ENCODE measurements at places on chromosomes 6 and 20.

DNA sequence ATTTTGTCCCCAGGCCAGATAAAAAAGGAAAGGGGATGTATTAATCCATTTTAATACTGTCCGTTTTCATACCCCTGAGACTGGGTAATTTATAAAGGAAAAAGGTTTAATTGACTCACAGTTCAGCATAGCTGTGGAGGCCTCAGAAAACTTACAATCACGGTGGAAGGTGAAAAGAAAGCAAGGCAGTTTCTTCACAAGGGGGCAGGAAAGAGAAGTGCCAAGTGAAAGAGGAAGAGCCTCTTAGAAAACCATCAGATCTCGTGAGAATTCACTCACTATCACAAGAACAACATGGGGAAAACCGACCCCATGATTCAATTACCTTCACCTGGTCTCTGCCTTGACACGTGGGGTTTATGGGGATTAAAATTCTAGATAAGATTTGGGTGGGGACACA lies 152.5 kb downstream of the IBTK start:
- DNase-seq = peak; percentile 58

DNA sequence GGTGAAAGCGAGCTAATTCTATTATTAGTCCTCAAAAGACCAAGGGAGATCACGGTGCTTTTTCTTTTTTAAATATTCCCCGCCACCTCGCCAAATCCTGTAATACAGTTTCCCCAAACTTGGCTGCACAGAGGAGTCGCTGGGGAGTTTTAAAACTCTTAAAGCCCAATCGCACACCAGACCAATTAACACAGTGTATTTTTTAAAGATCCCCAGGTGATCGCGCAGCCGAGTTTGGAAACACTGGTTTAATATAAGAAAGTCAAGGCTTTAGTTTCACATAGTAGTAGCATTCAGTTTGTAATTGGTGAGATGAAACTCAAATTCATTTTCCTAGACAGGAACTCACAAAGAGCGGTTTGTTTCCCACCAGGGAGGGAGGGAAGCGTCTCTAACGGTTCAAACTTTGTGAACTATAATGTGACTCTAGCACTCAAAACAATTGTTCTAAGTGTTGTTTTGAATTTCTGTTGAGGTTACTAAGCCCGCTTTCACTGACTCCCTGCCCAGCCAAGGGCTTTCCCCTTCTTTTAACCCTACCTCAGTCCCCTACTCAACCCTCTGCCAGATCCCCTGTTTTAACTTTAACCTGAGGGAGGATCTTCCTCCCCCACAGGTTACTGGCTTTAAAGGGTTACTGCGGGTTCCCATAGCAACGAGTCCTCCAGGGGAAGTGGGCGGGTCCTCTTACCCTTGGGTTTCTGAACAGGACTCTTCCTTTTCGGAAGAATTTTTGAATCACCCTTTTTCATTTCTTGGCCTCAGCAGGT lies 25.7 kb upstream of the BTBD3 start:
- DNase-seq = peak; percentile 72

DNA sequence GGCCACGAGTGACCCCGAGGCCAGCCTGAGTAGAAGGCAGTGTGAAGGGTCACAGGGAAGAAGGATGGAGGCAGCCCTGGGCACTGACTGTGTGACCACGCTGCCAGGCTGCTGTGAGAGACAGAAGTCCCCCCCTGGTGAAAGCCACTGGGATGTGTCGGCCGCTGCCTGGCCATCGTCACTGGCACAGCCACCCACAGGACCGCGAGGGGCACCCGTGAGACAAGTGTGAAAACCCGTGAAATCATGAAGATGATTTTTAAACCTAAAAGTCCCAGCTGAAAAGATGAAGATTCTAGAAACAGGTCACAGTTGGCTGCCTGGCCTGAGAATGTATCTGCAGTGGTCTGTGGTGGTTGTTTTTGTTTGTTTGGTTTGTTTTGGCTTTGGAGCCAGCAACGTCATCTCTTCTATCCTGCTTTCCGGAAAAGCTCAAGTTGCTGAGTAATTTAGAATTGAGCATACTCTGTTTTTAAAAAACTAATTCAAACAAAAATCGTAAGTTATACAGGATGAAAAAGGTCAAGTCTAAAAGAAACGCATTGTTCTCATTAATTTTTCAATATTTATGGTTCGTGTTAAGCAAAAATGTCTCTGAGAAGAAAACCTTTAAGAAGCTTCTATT lies 94.7 kb downstream of the HUS1B start:
- no peak for DNase-seq

DNA sequence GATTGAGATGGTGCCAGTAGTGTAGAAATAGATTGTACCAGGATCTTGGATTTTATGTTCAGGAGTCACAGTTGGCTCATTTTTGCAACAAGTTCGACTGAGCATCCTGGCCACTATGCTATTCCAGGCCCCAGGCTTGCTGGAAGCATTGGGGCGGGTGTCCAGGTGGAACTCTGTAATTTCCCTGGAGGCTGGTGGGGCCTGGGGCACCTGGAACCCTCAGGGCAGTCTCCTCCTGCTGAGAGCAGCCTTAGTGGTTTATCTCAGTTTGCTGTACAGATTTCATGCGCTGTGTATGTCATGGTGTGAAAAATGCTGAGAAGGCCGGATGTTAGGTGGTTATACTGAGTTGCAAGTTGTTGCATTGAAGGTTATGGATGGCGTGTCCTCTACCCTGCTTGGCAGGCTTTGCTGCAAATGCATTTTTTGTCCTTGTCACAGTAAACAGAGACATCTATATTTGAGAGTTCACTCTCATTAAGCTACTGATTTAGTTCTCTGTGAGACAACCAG lies 135.1 kb upstream of the MYLIP start:
- no peak for DNase-seq

DNA sequence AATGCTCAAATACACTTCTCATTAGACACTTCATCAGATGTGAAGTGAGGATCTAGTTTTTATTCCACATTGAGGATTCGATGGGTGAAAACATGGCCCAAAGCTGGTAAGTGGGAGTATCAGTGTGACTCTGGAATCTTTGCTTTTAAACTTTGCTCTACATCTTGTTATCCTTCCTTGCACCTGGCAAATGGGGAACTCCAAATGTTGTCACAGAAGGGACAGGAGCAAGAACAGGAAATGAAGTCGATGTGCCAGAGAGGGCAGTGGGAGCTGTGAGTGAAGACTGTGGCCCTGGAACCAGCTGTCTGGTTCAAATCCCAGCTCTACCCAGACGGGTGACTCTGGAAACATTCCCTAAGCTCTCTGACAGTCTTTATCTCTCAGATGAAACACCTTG lies 86.7 kb upstream of the AGPAT4 start:
- peak; percentile 30 for DNase-seq

GRCh38 chr6:29702519-29703103 lies 20.6 kb upstream of the HLA-F start:
- DNase-seq = peak; percentile 28

- peak; percentile 76 for DNase-seq
Measured at GRCh38 chr6:106448000-106448426, 87.5 kb downstream of the CRYBG1 start.

DNA sequence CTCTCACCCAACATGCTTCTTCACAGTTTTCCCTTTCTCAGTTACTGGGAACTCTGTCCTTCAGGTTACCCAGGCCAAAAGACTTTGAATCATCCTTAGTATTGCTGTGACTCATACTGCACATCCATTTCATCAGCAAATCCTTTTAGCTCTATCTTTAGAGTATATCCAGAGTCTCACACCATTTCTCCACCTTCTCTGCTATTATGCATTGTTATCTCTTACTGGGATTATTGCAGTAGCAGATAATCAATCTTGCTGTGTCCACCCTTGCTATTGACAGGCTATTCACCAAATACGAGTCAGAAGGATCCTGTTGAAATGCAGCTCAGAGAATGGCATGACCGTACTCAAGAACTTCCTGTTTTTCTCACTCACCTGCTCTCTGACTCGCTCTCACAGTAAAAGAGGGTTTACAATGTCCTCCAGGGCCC lies 57.3 kb downstream of the BCKDHB start:
- DNase-seq = peak; percentile 38

GRCh38 chr6:168035098-168035660 lies 37.7 kb downstream of the KIF25 start:
- DNase-seq = no peak

DNA sequence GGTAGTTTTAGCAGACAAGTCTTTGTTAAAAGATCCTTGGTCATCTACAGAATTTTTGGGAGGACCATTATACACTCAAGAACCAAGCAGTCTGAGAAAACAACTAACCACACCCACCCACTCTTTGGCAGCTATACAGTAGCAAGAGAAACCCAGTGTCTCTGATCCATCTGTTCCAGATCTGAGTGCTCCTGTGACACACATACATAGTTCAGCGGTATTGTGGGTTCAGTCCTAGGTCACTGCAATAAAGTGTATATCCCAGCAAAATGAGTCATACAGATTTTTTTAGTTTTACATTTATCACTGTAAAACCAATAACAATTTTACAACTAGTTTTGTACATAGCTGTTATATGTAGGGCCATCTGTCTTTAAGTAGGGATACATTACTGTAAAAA lies 47.4 kb upstream of the PAK5 start:
- no peak for DNase-seq

- DNase-seq = no peak
Measured at GRCh38 chr20:22722811-22723210, 138.4 kb upstream of the FOXA2 start.

GRCh38 chr6:161568885-161569456 lies 295.1 kb upstream of the AGPAT4 start:
- no peak for DNase-seq

- peak; percentile 4 for DNase-seq
Measured at GRCh38 chr6:145809211-145809610, 5.4 kb downstream of the FBXO30 start.

- peak; percentile 7 for DNase-seq
Measured at GRCh38 chr6:85015396-85015990, 251.1 kb upstream of the TBX18 start.

DNA sequence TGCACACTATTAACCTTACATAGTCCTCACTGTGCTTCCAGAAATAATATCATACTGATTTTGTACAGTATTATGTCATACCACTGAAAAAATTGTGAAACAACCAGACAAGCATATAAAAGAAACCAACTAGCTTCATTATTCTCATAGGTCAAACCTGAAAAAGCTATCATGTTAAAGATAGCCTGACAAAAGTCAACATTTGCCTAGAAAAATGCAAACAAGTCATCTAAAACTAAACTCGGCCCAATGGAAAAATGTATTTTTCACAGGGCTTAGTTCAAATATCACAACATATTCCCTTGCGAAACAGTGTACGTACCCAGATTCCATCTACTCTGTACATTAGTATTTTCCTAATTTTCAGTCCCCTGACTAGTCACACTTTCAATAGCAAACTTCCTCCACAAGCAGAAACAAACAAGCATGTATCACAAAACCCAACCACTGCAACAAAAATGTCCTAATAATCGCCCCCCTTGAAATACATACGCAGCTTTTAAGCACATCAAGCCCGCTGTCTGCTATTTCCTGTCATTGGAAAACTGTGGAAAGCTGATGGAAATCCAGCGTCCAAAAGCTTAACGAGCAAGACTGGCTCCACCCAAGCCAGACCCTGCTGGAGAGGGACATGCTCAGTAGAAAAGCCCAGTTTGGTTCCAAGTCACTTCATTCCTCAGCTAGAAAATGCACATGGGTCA lies 93.1 kb downstream of the EPB41L2 start:
- peak; percentile 64 for DNase-seq

DNA sequence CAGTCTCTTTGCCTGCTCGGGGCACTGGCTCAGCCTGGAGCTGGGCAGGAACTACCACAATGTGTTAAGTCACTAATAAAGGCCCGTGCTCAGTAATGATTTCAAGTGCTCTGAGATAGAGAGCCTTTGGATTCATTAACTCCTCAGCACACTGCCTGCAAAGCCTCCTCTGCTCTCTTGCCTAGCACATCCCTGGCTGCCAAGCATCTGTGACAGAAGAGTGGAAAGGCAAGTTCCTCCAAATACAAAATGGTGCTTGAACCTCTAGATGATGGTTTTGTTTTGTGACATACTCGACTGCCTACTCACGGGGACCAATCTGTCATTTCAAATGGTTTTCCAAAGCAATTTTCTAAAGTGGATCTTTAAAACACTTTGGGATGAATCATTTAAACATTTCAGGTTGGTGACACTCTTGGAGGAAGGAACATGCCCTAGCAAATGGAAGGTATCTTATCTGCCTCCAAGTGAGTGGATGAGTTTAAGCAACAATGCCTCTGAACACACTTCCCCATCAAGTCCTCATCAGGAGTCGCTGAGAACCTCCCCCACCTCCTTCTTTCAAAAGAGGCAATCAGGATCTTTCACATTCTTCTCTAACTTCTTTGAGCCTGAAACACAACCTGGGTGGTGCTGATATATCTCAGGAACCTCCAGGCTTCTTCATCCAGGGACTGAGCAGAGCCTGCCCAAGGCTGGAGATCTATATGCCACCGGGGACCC lies 35.8 kb downstream of the METTL24 start:
- peak; percentile 30 for DNase-seq

- no peak for DNase-seq
Measured at GRCh38 chr20:58512808-58513552, 2.2 kb downstream of the APCDD1L start.

DNA sequence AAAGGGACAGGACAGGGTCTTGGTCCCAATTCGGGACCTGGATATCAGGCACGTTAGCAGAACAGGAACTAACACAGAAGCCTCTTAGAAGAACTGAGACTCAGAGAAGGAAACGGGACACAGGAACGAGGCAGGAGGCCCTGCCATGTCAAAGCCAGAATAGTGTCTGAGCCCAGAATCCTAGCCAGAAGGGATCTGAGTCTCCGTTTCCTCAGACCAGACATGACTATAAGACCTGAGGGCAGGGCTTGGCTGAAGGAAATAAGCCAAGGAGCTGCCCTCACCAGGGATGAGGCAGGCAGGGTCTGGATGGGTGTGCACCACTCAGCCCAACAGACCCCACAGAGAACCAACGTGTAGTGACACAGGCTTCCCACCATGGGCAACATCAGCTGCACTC lies 40.3 kb downstream of the TRERF1 start:
- DNase-seq = peak; percentile 44

DNA sequence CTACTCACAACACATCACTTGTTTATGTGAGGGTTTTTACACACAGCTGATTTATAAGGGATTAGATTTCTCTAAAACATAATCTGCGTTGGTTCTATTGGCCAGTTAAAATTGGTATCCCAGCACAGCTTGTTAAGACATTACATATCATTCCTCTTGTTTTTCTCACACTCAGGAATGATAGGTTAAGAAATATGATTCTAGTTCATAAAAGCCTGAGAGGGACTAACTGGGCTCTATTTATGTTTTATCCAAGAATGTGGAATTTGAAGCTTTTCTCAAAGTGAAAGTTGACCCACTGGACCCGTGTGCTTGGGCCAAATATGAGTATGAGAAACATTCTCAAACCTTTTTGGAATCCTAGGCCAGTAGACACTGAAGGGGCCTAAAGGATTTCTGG lies 117.3 kb downstream of the TMEM170B start:
- no peak for DNase-seq
